Natural killer cell treated with Interleukin-12 subunit alpha and Interleukin-12 subunit beta and Interleukin-15 and Interleukin-18, amount 100 ng/mL, for 72 hours (primary cell): ENCODE measurements at places on chromosomes 5 and 9. TPM values are rescaled to one million over a fixed set of nuclear protein-coding genes. Genes with fewer than 3 reads are reported as not detected.

GRXCR2 gene
- not detected for total RNA-seq

SLC36A2 gene
- not detected for total RNA-seq

PCDHGA9 gene
- total RNA-seq: 0.71 TPM

CD74 gene
- total RNA-seq: 767 TPM
